Urinary bladder (tissue), 4 donors: ENCODE measurements at places on chromosomes 5 and 9.

GRCh38 chr5:109177227-109177626, 232.5 kb downstream of the PJA2 start:
- DNase-seq, result no peak

GRCh38 chr9:86766912-86767311, 180.4 kb downstream of the GAS1 start:
- DNase-seq, result no peak

DNA sequence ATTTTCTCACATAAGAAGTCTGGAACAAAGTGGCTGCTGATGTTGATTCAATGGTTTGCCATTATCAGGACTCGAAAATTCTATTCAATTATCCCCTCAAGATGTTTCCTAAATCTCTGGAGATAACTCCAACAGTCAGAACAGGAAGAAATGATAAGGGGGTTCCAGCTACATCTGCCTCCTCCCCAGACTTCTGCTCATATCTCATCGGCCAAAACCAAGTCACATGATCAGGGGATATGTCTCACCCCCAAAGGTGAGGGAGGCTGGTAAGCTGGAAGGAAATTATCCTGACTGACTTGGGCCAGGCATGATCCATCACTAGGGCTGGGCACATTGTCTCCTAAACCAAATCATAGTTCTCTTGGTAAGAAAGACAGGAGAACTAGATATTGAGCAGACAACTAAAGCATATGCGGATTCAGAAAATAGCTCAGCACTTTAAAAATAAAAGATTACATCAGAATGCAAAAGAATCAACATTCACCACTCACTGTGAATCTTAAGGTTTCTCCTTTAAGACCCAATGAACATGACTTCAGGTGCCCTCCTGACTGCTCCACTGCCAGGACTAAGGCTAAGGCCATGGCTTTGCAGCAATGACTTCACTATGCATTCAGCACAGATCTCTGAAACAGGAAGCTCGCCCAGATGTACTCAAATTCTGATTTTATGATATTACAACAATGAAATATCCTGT, 306.3 kb downstream of the ENC1 start:
- DNase-seq, result no peak

- no peak for DNase-seq
Measured at GRCh38 chr5:113022661-113023060, 46.1 kb downstream of the DCP2 start.

GRCh38 chr9:8855046-8855445, 1055.5 kb upstream of the DMAC1 start:
- DNase-seq, result no peak

GRCh38 chr5:134580001-134580460, 52.6 kb downstream of the SAR1B start:
- DNase-seq, result no peak

DNA sequence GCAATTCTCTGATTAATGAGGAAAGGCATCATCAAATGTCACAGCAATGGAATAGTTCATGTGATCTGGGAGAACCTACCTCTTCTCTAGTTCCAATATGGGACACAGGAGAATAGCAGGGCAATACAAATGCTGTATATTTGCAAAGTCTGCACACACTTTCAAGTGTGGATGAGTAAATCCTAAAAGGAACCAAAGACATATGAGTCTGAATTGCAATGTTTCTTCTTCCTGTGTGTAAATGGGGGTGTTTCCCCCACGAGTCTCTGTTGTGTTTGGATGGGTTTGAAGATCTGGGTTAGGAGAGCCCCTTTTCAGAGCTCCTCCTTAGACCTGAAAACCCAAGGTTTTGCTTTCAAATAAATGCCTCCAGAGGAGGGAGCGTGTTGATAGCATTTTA, 26.9 kb downstream of the SLC46A2 start:
- no peak for DNase-seq

GRCh38 chr9:111320631-111321030, 9.4 kb downstream of the OR2K2 start:
- DNase-seq, result no peak
